ENCODE measurements at places on chromosomes 16 and 17. TPM values are rescaled to one million over a fixed set of nuclear protein-coding genes. Genes with fewer than 3 reads are reported as not detected.

The SLC13A2 gene
- total RNA-seq, result not detected

The CCDC200 gene
- not detected for total RNA-seq

The ZPBP2 gene
- total RNA-seq, result not detected

The KRT222 gene
- total RNA-seq, result not detected

The HS3ST3B1 gene
- 10.8 TPM for total RNA-seq
